ENCODE measurements at places on chromosomes 12 and 14.

DNA sequence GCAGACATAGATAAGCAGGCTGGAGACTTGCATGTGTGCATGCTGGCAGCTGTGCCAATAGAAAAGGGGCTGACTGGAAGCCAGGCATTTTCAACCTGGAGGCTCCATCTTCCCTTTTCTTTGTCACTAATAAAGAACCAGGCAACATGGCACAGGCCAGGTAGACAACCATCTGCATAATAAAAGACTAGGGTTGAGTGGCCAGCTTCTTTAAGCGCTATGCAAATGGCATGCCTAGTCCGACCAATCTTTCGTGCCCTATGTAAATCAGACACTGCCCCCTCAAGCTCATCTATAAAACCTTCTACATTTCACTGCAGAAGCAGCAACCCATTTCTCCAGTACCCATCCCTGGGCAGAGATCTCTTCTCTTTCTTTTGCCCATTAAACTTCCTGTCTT is 4.6 kb upstream of the KLRC1 start:
- DNase-seq: no peak

GRCh38 chr12:50859621-50860310 is 17.0 kb downstream of the TMPRSS12 start:
- DNase-seq: no peak

DNA sequence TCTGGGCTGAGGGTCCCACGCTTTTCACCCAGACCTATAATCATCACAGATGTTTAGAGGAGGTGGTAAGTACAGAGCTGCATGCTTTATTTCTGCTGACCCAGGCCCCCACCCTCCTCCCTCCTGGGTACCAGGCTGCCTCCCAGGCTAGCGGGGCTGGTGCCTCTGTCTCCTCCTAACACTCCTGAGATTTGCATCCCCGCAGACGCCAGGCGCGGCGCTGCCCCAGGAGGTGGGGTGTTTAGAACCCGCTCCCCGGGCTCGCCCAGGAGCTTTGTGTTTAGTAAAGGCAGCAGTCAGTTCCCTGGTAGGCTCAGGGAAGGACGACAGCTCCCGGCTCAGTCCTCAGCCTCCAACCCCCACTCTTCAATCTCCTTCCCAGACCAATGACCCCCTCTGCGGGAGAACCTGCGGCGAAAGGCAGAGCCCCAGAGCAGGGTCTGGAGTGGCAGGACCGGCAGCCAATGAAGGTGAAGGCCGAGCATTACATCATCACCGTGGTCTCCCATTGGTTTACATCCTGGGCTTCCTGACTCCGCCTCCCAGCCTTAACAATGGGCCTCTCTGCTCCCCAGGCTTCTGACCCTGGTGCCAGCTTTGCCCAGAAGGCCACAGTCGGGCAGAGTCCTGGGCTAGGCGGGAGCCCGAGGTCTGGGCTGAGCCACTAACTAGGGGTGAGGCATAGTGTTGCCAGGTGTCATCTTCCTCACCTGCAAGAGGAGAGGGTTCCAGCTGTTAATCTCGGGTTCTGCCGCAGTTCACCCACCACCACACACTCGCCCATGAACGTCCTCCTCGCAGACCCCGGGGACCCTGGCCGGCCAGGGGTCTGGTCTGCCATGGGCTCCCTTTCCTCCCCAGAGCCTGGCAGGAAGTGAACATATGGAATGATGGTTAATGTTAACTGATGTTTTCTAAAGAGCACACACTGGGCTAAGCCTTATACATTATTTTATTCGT is 57.5 kb downstream of the CALM1 start:
- no peak for DNase-seq

DNA sequence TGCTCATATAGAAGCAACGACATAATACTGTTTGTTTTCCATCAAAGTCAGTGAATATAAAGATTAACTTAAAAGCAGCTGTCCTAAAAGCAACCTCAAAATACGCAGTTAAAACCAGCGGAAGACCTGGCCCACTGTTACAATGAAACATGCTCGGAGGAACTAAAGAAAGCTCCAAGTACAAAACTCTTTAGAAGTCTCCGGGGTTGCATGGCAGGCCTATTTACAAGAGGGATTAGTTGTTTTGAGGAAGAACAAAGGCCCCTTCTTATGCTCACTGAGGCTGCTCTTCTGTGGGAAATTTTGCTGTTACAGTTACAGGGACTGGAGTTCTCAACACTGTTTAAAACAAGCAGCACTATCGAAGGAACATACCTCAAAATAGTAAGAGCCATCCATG is 75.9 kb upstream of the C12orf71 start:
- DNase-seq: no peak

- peak; percentile 5 for DNase-seq
Measured at GRCh38 chr12:100348657-100349454, 8.0 kb upstream of the SLC17A8 start.

DNA sequence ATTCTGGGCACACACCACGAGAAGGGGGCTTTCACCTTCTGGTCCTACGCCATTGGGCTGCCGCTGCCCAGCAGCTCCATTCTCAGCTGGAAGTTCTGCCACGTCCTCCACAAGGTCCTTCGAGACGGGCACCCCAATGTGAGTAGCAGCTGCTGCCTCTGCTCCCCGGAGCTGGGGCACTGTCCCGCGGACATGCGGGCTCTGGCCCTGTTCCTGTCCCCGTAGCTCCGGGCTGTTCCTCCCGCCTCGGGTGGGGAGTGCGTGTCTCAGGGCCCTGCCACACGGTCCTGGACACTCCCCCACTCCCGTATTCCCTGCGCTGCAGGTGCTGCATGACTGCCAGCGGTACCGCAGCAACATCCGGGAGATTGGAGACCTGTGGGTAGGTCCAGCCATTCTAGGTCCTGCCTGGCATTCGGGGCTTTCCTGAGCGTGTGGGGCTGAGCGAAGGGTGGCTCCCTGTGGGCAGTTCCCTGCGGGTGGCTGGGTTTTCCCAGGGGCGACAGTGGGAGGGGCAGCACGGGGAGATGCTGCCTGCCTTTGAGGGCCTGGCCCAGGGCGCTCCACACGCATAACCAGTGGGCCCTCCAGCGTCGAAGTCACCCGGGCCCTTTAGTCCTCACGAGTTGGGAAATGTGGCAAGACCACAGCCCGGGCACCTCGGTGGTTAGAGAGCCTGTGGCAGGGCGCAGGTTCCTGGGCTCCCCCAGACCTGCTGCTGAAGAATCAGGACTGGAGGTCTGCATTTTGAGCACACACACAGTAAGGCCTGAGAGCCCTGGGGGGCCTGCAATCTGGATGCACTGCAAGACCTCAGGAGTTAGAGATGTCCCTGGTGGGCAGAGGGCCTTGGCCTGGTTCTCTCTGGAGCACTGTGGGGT is 13.5 kb downstream of the HIP1R start:
- DNase-seq: no peak

GRCh38 chr14:95052016-95052585 is 105.2 kb downstream of the DICER1 start:
- no peak for DNase-seq

DNA sequence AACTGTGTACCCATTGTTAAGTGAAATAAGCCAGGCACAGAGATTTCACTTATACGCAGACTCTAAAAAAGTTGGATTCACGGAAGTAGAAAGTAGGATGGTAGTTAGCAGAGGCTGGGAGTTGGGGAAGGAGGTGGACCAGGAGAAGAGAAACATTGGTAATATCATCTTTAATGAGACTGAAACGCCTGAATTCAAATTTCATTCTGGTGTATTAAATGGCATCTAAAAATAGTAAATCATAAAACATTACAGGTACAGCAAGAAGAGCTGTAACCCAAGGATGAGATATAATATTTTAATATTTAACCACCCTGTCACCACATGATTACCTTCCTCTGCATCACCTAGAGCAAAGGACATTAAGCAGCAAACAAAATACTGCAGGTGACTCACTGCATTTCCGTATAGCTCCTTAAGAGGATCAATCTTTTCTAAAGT is 99.4 kb downstream of the EPS8 start:
- no peak for DNase-seq

GRCh38 chr12:100967189-100967588 is 172.6 kb downstream of the ANO4 start:
- no peak for DNase-seq

DNA sequence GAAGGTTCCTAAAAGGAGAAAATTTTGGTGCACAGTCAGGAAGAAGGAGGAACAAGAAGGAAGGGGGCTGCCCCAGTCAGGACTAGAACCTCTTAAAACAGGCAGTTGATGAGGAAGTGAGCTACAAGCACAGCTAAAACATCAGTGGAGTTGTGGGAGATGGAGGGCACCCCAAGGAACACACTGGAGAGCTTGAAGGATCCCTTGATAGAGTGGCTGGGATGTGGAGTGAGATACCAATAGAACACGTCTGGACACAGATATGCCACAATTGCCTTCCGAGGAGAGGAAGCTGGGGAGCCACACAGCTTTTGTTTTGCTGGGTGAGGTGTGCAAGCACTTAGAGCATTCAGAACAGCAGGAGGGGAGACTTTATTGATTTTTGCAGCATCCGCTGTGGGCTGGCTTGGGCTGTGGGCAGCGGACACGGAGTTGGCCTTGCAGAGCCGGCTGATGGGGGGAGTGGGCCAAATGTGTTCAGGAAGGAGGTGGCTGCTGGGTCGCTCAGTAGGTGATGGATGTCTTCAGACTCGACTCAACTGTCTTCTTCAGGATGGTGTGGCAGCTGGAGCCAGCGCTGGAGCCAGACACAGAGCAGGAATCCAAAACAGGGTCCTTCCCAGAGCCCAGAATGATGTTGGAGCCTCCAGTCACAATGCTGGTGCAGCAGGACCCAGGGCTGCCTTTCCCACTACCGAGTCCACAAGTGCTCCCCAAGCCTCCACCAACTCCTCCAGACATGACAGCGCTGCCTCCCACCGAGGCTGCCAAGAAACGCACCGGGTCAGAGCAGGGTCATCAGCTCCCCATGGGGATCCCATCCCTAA is 4.7 kb upstream of the KRT79 start:
- DNase-seq: no peak

DNA sequence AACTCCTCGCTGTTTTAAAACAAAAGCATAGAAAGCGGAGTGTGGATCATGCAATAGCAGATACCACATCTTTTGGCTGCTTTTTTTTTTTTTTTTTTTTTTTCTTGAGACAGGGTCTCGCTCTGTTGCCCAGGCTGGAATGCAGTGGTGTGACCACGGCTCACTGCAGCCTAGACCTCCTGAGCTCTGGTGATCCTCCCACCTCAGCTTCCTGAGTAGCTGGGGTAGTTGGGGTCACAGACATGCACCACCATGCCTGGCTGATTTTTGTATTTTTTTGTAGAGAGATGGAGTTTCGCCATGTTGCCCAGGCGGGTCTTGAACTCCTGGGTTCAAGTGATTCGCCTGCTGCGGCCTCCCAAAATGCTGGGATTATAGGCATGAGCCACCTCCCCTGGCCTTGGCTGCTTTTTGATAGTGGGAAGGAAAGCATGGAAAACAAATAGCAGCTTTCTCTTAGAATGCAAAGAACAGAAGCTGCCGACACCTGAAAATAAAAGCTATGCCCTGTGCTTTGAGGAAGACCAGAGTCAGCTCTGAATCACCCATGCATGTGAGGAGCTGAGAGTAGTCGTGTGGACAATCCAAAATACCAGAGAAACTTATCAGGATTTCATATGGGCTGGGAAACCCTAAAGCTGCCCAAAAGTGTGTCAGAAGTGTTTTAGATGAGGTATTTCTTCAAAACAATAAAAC is 3.6 kb upstream of the ELK3 start:
- DNase-seq: no peak

DNA sequence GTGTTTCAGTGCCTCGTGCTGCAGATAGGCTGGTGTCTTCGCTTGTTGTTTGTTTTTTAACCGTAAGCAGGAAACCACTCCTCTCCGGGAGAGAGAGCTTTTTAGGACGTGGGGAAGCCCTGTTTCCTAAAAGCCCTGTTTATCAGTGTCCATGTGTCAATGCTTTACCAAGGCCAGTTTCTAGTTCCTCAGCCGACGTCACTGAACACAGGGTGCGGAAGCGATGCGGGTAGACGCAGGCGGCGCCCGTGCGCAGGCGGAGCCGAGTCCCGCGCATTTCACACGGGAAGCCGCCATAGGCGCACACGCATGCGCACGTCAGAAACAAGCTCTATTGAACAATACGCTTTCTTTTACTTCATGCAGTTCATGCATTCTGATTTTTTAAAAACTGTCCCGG is 79.8 kb downstream of the GLT1D1 start:
- DNase-seq: no peak

DNA sequence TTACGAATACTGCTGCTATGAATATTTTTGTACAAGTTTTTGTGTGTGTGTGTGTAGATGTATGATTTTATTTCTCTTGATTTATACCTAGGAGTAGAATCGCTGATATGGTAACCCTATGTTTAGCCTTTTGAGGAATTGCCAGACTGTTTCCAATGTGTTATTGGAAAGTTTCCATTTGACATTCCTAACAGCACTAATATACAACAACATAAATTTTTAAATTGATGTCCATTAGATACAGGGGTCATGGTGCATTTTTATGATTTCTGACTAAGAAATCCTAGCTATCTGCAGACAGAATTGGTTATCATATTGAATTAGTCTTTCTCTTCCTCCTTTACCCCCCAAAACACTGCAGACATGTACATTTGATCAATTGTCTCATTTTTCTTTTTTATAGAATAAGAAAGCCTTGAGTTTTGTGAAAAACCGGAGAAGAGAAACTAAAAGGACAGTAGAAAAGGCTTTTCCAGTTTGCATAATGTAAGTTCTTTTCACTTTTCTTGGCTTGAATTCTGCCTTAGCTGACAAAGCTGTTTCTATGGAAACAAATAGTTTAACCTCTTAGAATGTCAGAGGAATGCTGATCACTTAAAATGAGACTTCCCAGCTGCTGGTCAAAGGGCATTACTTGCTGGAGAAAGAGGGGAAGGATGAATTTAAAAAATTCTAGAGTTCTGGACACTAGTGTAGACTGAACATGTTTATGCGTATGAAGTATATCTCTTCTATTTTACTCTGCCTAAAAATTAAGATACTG is 28.2 kb downstream of the PALS1 start:
- no peak for DNase-seq

- no peak for DNase-seq
Measured at GRCh38 chr14:102592763-102593060, 263 bp downstream of the RCOR1 start.

DNA sequence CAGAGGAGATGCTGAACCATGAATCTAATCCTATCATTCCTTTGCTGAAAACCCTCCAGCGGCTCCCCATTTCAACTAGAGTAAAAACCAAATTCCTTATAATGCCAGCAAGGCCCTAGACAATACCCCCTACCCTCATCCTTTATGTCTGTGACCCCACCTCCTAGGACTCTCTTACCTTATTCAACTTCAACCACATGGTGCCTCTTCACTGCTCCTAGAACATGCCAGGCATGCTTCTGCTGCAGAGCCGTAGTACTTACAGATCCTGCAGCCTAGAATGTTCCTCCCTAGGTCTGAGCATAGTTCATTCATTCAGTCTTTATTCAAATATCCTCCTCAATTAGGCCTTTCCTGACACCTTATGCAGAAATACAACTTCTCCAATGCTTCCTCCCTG is 54.9 kb downstream of the DCAF5 start:
- no peak for DNase-seq

GRCh38 chr12:6605421-6606330 is 1.5 kb downstream of the CHD4 start:
- no peak for DNase-seq

GRCh38 chr12:96015672-96016071 is 19.5 kb upstream of the HAL start:
- no peak for DNase-seq
